ENCODE measurements at places on chromosomes 13 and 19.
A peak's percentile ranks its signal among the peaks of the same experiment; 100 is the strongest.

GRCh38 chr13:28568286-28568685, 73.4 kb upstream of the FLT1 start:
- peak; percentile 92 for DNase-seq

GRCh38 chr13:102275969-102276368, 125.9 kb downstream of the FGF14 start:
- no peak for DNase-seq

DNA sequence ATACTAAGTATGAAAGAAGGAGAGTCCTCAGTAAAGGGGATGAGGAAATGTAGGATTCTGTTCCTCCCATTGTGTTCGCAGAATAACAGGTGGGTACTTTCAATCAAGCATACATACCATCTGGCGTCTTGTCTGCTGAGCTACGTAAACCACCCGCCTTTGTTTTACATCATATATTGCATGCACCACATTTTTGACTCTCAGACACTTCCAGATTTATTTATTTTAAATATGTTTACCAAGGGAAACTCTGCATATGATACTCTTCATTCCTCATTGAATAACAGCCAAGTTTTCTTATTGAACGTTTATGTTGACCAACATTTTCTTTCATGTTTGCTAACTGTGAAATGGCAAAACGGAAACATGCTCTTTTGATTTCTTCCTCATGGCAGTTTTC, 174.1 kb downstream of the FGF14 start:
- no peak for DNase-seq

DNA sequence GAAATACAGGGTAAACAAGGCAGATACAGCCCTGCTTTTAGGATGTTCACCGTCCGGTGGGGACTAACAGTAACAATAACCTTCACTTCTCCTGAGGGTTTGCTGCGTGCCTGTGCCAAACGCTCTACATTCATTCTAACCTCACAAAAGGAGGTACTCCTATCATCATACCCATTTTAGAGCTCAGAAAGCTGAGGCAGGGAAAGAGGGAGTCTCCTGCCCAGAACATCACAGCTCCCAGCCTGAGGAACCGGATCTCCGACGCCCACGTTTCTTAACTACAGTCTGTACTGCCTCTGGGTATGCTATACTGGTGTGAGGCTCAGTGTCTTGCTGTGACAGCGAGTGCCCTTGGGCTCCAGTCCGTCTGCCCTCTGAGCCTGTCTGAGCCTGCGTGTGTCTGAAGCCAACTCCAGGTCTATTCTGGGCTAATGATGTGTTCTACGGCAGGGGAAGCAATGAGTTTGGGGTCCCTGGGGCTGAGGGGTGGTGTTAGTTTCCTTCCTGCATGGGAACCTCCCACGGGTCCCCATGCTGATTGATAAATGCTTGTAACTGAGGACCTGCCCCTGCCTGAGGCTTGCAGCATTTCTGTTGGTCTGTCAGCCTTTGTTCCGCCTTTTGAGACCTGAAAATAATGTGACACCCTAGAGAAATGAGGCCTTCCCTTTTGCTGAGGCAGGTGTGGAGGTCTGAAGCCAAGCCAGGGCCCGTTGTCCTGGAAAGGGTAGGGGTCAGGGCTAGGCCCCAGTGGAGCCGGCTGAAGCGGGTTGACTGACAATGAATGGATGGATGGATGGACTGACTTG, 4.9 kb downstream of the LIPE start:
- peak; percentile 49 for DNase-seq

- DNase-seq: no peak
Observed at GRCh38 chr19:5204212-5204611, 136.4 kb downstream of the PTPRS start.

- peak; percentile 42 for DNase-seq
Observed at GRCh38 chr13:48873587-48873986, 102.1 kb upstream of the FNDC3A start.

- DNase-seq: no peak
Observed at GRCh38 chr19:18010149-18010548, 2.2 kb downstream of the ARRDC2 start.

Measured in hematopoietic multipotent progenitor cell treated with erythropoietin and hydrocortisone succinate and interleukin-3 and kit ligand, for 4 days (in vitro differentiated cells).